ENCODE measurements at places on chromosomes 16 and 17.

- DNase-seq, result peak; percentile 73
Observed at GRCh38 chr16:50681021-50681885, at the start of gene SNX20. SNX20 (minus strand) TSS chr16:50681312; CDS start chr16:50677526, 3,786 bp downstream.

GRCh38 chr17:4901108-4901647, 1.7 kb downstream of the CHRNE start:
- peak; percentile 59 for DNase-seq

- DNase-seq, result no peak
Observed at GRCh38 chr16:28835864-28836760, 10.0 kb downstream of the TUFM start.

DNA sequence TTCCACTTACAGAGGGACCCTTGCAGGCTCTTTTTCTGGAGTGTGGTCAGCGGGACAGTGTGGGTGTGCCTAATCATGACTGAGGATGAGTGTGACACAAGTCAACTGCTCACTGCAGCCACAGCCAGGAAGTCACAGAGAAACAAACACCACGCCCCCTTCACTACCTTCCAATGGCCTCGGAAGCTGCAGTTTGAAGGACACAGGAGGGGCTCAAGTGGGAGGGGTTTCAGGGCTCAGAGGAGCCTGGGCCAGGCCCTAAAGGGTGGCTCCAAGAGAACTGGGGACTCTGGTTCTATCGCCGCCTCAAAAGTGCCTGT, 116.2 kb upstream of the SDK2 start:
- DNase-seq, result no peak

DNA sequence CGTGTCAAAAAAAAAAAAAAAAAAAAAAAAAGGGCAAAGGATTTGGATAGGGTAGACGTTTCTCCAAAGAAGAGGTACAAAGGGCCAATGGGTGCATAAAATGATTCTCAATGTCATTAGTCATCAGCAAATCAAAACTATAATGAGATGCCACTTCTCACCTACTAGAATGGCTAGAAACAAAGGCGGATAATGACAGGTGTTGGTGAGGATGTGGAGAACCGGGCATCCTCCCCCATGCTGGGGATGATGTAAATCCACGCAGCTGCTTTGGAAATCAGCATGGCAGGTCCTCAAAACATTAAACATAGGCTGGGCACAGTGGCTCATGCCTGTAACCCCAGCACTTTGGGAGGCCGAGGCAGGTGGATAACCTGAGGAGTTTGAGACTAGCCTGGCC, 9.4 kb downstream of the ITGAX start:
- DNase-seq, result no peak
